ENCODE measurements at places on chromosomes 5 and 9.

DNA sequence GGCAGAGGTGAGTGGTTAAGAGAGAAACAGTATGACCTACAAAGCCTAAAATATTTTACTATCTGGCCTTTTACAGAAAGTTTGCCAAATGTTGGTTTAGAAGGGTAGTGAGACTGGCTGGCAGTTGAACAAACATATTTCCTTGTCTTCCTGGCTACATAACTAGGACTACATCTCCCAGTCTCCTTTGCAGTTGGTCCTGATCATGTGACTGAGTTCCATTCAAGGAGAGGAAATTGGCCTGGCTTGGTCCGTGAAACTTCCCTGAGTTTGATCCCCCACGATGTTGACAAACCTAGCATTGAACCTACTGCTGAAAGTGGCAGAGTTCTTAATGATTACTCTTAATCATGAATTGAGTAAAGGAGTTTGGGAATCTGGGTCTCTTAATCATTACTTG, 280.8 kb downstream of the SLIT3 start:
- DNase-seq, result peak; percentile 54

DNA sequence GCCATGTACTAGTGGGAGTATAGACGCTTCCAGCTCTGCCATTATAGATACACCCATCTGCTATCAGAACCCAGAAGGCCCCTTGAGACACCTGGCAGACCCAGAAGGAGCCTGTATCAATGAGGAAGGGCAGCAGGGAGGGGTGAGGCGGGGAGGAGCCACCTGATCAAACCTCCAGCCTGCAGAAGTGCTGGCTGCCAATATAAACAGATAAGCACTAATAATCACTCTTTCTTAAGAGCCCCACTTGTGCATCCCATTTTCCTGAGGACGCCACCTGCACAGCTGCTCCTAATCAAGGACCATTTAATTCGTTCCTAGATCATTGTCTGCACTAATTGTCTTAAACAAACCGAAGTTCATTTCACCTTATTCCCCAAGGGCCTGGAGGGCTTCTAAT, 75.0 kb upstream of the NEK6 start:
- no peak for DNase-seq

DNA sequence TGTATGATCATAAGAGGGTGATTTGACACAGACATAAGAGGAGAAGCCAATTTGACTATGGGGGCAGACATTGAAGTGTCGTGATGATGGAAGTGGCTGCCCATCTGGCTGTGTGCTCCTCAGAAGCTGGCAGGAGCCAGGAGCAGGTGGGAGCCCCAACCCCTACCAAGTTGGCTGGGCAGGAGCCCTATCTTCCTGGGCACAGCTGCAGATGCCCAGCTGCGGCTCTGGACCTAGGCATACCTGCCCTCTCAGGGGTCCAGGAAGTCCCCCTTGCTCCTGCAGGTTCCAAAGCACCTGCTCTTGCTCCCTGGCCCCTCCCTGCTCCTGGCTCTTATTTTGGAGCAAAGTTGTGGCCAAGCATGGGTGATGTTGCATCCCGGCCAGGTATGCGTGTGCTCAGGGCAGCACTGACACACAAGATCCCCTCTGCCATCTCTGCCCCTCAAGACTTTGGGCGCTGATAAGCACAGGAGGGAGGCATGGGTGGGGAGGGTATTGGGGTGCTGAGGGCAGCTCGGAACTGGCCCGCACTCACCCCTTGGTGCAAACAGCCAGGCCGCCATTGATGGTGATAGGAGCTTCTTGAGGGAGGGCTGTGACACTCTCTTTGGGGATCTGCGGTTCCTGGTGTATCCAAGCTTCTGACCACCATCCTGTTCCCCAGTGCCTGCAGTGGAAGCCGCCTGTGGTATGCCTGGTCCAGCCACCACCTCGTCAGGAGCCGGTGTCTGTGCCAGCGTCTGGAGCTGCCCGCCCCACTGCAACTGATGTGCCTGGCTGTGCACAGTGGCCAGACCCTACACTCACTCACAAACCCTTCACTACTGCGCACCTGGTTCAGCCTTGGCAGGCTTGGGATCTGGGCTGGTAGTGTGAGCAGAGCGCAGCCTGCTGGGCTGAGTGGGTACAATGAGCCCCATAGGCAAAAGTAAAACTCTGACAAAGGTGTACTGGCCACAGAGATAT, 230.9 kb downstream of the CDH9 start:
- no peak for DNase-seq

GRCh38 chr5:78569441-78569840, 79.1 kb downstream of the LHFPL2 start:
- DNase-seq, result peak; percentile 35

DNA sequence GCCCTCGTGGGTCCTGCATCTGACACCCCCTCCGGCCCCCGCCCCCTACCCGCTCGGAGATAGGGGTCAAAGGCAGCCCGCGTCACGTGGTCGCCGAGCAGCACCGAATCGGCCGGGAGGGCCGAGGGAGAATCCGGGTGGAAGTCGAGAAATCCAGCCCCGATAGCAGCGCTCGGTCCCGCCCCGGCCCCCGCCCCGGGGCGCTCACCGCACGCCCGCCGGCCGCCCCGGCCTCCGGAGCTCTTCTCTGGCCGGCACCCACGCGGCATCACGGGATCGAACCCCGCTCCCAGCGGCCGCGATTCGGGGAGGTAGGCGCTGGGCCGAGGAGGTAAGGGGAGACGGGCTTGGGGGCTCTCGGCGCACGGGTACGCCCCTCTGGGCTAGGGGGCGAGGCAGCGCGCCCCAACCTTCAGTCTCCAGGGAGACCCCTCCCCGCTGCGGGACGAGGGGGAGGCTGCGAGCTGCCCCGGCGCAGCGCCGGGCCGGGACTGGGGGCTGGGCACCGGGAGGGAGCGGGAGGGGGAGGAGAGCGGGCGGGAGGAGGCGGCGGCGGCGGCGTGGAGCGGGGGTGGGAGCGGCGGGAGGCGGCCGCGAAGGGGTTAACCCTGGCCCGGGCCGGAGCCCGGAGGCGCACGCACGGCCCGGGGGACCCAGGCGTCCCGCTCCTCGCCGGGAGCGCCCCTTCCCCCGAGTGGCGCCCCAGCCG, 22.1 kb upstream of the NDST1 start:
- no peak for DNase-seq

GRCh38 chr9:99345942-99346341, 123.9 kb downstream of the SEC61B start:
- DNase-seq, result no peak

GRCh38 chr5:14598225-14598624, 16.6 kb downstream of the OTULINL start:
- peak; percentile 34 for DNase-seq

GRCh38 chr9:70494221-70494620, 79.8 kb upstream of the KLF9 start:
- DNase-seq, result no peak

DNA sequence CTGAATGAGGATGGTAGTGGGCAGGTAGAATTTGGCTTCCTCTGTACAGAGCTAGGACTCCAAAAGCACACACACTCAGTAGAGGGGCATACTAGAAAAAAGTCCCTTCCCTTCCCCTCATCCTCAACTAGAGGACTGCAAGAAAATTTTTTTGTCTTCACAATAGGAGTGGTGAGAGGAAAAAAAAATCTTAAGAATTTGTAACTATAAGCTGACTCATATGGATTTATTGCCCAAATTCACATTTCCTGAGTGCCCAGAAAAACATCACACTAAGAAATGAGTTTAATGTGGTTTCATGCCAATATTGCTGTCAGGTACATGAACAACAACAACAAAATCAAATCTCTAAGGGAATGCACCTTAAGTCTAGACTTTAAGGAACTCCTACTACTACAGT, 43.7 kb downstream of the RANBP6 start:
- no peak for DNase-seq

DNA sequence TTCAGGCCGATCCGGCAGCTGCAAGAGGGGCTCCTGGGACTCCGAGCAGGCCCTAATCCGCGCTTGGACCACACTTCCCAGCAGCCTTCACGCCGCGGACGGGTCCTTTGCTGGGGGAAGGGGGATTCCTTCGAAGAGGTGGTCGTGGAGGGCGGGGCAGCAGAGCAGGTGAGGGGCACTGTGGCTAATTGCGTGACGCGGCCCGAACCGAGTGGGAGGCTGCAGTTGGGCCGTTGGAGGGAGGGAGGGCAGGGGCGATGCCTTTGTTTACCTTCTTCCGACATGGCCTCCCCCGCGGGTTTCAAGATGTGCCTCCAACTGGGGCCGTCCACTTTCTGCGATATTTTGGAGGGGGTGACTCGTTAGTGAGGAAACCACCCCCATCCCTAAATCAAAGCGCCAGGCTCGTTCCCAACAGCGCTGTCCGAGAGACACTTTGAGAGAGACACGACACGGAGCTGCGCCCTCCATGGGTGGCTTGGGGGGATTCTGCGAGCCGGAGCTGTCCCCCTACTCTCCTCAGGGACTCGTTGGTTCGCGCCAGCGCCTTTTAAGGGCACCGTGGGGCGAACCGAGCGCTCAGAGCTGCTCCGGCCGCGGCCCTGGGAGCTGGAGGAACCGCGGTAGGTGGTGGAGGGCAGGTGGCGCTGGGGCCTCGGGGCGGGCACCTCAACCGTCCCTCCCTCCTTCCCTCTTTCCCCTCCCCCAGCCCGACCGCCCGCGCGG, at the start of gene FAM53C:
Gene FAM53C, plus strand, starts transcription at position 582 of the 726 bp plus-strand sequence. CDS start 3,070 bp downstream, outside the sequence.
- DNase-seq, result peak; percentile 98

GRCh38 chr5:129904102-129904666, at the start of gene CHSY3:
Gene CHSY3, plus strand, starts transcription at chr5:129904465.
- peak; percentile 76 for DNase-seq

DNA sequence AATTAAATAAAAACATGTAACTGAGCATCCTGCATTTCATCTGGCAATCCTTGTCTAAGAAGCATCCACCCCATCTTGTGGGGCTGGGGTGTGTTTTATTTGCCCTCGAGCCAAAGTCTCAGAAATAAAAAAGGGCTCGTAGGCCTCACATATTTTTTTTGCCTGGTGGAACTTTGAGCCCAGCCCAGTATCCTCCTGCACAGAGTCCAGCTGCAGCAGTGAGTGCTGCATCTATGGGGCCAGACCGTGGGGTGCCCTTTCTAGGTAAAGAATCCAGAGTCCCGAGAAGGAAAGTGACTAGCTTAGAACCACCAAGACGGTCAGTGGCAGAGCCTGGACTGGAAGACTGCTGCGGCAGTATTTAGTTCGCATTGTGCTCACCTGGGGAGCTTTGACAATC, 33.1 kb downstream of the NEURL1B start:
- DNase-seq, result no peak

DNA sequence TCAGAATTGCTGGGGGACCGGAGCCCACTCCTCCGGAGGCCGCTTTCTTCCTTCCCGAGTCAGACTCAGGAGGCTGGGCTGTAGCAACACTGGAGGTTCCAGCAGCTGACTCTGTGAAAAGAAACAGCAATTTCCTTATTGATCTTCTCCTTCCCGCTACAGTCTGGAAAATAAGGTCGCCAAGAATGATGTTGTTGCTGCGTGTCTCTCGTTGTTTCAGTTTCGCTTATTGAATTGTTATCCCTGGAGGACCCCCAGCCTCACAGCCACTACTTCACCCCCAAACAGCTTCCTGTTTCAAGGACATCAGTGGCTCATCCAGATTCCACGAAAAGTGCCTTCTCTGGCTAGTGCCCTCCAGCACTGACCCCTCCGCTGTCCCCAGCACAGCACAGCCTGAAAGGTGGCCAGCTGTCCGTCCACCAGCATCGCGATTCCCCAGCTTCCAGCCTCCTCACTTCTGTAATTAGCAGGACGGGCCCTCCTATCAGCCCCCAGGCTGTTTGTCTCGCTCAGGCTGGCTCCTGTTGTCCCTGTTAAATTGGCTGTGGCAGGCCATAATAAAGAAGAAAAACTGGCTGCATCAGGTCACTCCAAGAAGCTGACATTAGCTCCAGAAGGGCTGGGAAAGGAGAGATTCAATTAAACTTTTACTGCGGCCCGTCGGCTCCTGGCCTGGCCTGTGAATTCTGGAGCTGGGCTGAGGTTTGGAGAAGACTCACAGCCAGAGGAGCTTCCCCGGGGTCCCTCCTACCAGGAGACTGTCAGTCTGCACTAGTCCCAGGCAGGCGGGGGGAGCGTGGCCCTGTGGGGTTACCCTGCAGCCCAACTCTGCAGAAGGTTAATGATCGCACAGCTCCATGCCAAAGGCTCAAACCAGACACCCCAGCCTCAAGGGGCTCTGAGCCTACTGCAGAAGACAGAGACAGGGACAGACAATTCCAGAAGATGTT, 40.5 kb downstream of the OLFM1 start:
- no peak for DNase-seq

DNA sequence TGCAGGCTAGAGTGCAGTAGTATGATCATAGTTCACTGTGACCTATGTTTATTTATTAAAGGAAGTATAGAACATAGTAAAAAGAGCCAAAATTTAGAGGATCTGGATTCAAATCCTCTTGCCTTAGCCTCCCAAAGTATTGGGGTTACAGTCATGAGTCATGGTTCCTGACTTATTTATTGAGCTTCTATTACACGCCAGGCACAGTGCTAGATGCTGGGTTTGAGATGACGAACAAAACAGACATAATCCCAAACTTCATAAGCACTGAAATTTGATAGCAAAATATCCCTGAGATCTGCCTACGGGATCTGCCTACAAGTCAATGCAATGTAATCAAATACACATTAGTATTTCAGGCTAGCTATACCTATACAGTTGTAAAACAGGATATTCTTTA, 2.5 kb downstream of the KIAA0825 start:
- no peak for DNase-seq

DNA sequence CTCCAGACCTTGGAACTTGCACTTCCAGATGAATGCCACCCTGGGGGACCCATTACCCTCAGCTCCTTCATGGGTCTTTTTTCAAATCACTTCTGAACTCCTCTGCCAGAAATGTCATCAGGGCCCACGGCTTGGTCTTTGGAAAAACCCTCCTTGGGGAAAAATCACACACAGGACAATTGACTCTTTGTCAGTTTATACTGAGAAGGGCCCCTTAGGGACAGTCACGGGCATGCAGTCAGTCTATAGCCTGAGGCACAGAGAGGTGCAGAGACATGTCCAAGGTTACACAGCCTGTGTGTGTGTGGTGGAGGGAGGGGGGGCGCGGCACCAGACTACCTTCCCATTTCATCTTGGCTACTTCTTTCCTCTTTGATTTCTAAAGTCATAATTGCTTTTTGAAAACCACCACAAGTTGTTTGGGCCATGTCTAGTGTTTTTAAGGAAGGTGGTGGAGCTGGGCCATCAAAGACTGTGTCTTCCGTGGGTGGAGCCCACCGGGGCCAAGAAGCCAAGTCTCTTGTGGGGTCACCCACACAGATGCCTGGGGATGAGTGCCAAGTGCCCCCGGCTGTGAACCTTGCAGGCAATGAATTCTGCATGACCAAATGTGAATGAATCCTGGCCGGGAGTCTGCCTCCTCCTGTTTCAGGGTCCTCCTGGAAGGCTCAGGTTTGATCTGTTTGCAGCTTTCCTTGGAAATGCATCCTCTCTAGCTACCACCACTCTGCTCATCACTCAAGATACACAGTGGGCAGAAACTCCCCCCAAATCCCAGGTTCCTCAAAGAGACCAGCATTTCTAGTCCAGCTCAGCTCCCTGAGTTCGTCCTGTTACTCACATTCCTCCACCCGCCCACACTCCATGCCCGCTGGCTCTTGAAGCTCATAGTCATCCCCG, 200.1 kb upstream of the TBC1D2 start:
- no peak for DNase-seq

DNA sequence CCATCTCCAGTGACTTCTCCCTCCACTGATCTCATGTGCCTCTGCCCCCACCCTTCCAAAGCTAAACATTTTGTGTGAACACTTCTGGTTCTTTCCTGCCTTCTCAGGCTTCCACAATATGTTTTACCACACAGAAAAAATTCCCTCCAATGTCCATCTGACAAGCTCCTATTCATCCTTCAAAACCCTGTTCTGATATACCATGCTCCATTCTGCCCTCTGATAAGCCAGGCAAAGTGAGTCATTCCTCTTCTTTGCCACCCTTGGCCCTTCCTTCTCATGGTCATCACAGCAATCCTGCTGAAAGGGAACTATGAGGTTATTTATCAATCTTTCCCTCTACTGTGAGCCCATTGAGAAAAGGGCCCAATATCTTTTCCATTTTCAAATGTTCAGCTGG, 97.6 kb downstream of the BARX1 start:
- DNase-seq, result no peak

All from spinal cord (tissue), 10 donors.